ENCODE measurements at places on chromosomes 12 and 14.

GRCh38 chr12:44314007-44314500 lies 478.2 kb downstream of the TMEM117 start:
- no peak for DNase-seq

- DNase-seq, result no peak
Observed at GRCh38 chr14:83714151-83714550, 1815.8 kb upstream of the FLRT2 start.

GRCh38 chr14:24036169-24036962 lies 15.4 kb upstream of the CARMIL3 start:
- peak; percentile 61 for DNase-seq

- DNase-seq, result no peak
Observed at GRCh38 chr12:40915172-40915571, 222.9 kb downstream of the CNTN1 start.

DNA sequence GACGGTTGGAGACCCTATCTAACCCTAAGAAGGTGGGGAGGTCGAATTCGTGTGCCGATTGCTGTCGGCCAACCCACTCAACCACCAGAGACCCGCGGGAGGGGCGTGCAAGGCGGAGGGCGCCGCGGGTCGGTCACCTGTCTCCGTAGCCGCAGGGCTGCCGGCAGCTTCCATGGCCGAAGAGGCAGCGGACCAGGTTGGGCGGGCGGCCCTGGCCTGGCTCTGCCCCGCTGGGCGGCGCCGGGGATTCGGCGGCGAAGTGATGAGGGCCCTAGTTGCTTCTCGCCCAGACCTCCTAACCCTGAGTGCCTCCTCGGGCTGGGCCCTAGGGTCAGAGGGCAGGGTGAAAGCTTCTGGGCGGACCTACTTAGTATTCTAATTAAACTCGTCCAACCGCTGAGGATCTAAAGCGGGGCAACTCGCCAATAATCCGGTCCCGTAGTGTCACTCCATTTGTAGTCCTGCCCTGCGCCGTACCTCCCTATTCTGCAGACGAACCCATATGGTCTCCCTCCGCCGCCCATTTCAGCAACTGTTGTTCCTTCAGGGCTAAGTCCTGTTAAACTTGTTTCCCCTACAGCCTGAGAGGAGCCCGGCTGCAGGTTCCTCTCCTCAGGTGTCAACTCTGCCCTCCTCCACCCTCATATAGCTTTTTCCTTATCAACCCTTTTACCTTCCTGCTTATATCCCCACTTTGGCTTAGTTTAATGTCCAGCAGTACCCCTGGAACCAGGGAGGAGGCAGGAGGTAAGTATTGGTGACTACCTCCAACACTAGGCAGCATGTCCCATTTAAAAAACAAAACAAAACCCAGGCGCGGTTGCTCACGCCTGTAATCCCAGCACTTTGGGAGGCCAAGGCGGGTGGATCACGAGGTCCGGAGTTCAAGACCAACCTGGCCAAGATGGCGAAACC lies at the start of gene PYM1:
Gene PYM1, minus strand, starts transcription at position 307 of the 915 bp plus-strand sequence. Its CDS starts 133 bp downstream, at position 174.
- peak; percentile 74 for DNase-seq

- peak; percentile 87 for DNase-seq
Observed at GRCh38 chr14:55699131-55700057, 119.4 kb downstream of the KTN1 start.

DNA sequence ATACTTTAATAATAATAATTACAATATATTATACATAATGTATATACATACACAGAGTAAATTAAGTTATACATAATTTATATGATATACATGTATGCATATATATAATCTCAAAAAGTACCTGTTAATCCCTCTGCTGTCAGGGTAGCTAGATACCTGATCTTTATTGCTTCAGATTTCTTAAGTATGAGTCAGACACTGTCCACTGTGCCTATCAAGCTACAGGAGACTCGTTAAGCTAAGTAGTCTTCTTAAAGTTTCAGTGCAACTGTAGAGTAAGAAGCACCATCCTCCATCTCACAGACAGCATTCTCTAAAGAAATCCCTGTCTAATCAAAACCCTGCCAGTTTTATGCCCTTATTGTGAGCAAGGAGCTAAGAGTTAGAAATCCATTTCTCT lies 428.7 kb downstream of the RERGL start:
- DNase-seq, result no peak

GRCh38 chr12:62429457-62429856 lies 37.2 kb upstream of the MON2 start:
- no peak for DNase-seq

GRCh38 chr12:89087149-89087825 lies 265.0 kb downstream of the DUSP6 start:
- no peak for DNase-seq

GRCh38 chr12:96376865-96377264 lies 23.4 kb downstream of the CDK17 start:
- DNase-seq, result no peak

GRCh38 chr12:126719912-126720705 lies 1546.9 kb upstream of the TMEM132C start:
- DNase-seq, result no peak

GRCh38 chr14:63277591-63278183 lies 41.0 kb downstream of the GPHB5 start:
- no peak for DNase-seq
